Fibroblast of skin of scalp (primary cell): ENCODE measurements at places on chromosomes 1 and 21.

- no peak for DNase-seq
Observed at GRCh38 chr1:181412746-181413145, 70.6 kb upstream of the CACNA1E start.

DNA sequence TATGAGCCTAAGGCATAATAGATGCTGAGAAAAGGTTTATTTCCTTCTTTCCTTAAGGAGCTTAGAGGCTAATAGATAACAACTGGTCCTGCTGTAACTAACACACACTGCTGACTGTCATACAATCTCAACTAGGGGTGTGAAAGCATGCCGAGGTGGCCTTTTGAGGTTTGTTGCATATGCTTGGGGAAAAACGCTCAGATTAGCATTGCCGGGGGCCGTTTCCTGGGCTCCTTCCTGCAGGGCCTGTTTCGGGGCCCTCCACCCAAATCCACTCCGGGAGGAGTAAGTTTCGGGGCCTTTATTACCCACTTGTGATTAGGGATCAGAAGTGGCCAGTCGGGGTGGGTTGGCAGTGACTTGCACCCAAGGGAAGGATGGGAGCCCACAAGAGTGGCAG is 27.2 kb upstream of the RCSD1 start:
- no peak for DNase-seq

- DNase-seq: peak; percentile 57
Observed at GRCh38 chr1:203589171-203589570, 37.5 kb upstream of the ATP2B4 start.

- no peak for DNase-seq
Observed at GRCh38 chr1:206133751-206134415, 16.7 kb upstream of the AVPR1B start.

DNA sequence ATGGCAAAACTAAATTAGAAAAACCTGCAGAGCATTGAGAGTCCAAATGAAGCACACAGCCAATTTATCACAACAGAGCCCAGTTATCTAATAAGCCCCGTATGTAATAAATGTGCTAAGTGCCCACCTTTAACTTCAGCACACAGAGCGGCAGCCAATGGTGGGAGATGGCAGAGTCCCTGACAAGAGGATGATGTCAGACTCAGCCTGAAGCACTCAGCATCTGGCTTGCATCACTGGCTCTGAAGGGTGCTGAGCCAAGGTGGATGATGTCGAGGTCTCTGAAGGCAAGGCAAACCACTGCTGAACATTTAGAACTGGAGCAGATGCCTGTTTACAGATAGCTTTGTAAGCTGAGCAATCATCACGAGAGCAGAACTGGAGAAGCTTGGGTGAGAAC is 118.3 kb downstream of the NUF2 start:
- no peak for DNase-seq

GRCh38 chr1:175734642-175735041 is 8.8 kb downstream of the TNR start:
- no peak for DNase-seq

DNA sequence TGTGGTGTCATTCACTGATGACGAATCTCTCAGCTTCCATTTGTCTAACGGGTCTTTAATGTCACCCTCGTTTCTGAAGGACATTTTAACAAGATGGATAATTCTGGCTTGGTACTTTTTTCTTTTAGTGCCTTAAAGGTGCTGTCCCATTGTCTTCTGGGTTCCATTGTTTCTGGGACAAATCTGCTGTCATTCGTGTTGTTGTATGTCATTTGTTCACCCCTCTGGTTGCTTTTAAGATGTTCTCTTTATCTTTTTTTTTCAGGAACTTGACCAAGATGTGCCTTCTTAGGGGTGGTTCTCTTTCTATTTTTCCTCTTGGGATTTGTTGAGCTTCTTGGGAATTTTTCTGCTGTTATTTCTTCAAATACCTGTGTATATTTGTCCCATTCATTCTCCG is 14.0 kb upstream of the MMEL1 start:
- no peak for DNase-seq

DNA sequence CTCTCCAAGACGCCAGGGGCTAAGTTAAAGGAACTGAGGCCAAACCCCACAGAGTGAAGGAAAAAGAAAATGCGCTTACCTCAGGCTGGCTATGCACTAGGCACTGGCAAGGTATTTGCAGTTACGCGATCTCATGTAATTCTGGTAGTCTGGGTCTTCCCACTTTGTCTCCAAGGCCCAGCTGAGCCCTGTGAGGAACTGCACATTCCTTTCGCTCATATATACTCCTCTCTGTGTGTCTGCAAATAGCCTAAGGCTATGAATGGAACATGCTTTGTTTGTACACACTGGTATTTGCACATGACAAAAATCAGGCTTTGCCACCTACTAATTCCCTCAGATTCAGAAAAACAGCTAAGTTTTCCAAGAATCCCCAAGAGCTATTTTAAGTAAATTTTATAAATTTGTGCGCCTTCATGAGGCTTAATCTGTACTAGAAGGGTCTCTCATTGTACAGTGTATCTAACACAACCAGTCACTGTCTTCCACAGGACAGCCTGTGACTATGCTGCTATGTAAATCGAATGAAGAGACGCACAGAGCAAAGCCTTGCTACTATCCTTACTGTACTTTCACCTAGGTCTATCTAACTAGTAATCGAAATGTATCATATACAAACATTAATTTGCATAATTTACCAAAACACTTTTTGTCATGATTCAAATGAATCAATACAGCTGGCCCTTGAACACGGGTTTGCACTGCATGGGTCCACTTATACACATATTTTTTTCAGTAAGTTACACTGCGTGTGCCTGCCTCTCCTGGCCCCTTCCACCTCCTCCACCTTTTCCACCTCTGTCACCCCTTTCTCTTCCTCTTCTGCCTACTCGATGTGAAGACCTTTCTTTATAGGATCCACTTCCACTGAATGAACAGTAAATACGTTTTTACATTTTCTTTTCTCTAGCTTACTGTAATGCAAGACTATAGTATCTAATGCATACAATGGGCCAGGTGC is 87.0 kb downstream of the SIPA1L2 start:
- DNase-seq: no peak

DNA sequence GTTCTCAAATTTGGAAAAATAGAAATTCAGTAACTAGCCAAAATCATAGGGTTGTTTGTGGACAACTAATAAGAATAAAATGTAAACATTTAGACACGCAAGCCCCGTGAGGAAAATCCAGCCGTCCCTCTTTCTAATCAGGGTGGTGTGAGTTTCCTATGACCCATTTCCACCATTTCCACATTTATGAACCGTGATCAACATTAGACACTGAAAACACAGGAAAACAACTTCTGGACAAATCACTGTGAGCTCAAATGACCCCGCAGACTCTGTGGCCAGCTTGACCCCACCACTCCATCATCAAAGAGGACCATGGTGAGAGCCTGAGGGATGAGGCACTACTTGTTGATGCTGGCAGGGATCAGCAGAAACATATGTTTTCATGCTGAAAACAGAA is 101.0 kb downstream of the SIM2 start:
- no peak for DNase-seq
